Activated naive CD4-positive, alpha-beta T cell treated with anti-CD3 and anti-CD28 coated beads, Interleukin-2, amount 10 ng/mL, durations not matched to agents 5 hours and 36 hours (primary cell): ENCODE measurements at places on chromosomes 6 and 20. TPM values are rescaled to one million over a fixed set of nuclear protein-coding genes. Genes with fewer than 3 reads are reported as not detected.

Gene BMP7
- not detected for total RNA-seq

Gene RNF217
- total RNA-seq, result 1.8 TPM

Gene EBF4
- total RNA-seq, result 0.36 TPM

Gene SRSF12
- not detected for total RNA-seq

Gene SLC22A16
- total RNA-seq, result not detected

Gene PNLDC1
- 0.43 TPM for total RNA-seq

Gene GABRR1
- not detected for total RNA-seq

Gene C6orf141
- 0.46 TPM for total RNA-seq

Gene TRIM10
- total RNA-seq, result not detected

Gene OR12D3
- total RNA-seq, result not detected

Gene BCAS1
- 0.05 TPM for total RNA-seq

Gene PRKN
- total RNA-seq, result 0.31 TPM

Gene TPBG
- not detected for total RNA-seq

Gene CST2
- total RNA-seq, result not detected

Gene PTPRT
- total RNA-seq, result not detected

Gene LPIN3
- 0.83 TPM for total RNA-seq

Gene SNAP91
- not detected for total RNA-seq

Gene MEI4
- not detected for total RNA-seq
